ENCODE measurements at places on chromosomes 6 and 20.

- no peak for DNase-seq
Measured at GRCh38 chr6:101241442-101241841, 152.1 kb upstream of the GRIK2 start.

GRCh38 chr6:30744054-30744805, at the start of gene IER3:
TSS of gene IER3 (minus strand) at chr6:30744547. CDS start at chr6:30744518, 29 bp downstream.
- DNase-seq = no peak

GRCh38 chr6:23688650-23689049, 437.4 kb upstream of the NRSN1 start:
- DNase-seq = no peak

DNA sequence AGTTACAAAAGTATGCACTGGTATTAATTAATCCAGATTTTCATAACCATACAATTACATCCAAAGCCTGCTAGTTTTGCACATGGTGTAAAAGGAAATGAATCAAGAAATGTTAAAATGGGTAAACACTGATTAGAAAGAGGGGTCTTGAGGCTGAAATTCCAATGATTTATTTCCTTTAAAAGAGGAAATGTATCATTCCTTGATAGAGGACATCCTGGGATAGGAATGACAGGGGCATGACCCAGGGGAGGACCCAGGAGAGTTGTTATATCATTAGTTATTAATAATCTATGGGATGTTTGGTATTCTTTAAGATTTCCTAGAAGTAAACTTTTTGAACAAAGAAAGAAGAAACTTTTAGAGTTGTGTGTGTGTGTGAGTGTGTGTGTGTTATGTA, 18.2 kb downstream of the AK9 start:
- DNase-seq = no peak

DNA sequence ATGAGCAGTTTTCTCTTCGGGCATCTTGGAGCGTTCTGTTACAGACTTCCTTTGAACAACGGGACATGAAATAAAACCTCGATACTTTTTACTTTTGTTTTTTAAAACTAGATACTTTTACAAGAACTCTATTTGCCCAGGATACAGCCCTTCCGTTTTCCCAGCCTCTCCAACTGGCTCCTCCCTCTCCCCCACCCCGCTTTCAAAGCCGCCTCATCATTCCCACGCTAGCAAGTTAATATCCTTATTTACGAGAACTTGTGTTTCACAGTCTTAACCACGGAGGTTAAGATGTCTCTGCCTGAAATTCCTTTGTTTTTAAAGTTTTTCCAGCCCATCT, 241 bp upstream of the CFAP206 start:
- no peak for DNase-seq

- no peak for DNase-seq
Measured at GRCh38 chr6:144607998-144608735, 323.0 kb downstream of the UTRN start.

- DNase-seq = no peak
Measured at GRCh38 chr20:46117704-46118467, at the start of gene CD40. TSS of gene CD40 (plus strand) at chr20:46118314. CDS start at chr20:46118344, 30 bp downstream.

DNA sequence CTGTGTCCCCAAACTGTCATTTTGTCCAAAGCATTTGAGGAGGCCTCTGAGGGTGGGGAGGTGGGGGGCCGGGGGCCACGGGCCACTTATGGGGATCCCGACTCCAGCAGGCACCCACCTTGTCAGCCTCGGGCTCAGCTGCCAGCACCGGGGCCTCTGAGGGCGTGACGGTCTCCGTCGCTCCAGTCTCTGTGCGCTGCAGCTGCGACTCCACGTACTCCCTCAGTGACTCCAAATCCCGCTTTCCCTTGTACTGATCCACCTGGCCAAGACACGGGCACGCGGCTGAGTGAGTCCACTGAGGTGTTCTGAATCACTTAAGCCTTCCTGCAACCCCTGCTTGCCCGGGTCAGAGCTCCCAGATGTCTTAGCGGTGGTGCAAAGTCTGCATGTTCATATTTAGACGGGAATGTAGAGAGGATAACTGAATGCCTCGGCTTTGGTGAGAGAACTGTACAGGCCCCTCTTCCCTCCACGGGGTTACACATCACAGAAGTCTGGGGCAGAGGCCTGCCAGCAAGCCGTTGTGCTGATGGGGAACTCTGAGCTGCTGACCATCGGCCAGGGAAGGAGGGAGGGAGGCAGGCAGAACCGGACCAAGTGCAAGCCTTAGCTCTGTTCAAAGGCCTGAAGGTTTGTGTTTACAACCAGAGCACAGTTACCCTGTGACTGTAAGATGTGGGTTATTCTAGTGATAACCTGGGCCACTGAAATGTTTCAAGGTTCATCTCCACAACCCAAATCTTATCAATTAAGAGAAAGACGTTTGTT, 21.8 kb downstream of the TXNDC5 start:
- no peak for DNase-seq

GRCh38 chr20:20204256-20204655, 151.9 kb downstream of the CFAP61 start:
- DNase-seq = no peak

DNA sequence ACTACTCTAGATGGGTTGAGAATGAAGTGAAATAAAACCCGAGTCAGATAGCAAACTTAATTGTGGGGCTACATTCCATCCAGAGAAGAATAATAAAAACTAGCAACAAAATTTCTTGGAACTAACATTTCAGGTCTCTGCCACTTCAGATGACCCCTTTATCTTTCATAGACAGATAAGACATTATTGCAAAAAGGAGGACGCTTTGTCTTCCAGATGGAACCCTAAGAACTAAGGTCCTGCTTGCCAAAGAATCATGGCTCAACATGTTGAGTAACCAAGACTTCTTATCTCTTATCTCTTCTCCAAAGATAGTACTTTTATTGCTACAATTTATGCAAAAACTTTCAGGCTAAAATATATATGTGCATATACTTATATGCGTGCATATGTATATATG, 221.1 kb upstream of the PREP start:
- DNase-seq = no peak

DNA sequence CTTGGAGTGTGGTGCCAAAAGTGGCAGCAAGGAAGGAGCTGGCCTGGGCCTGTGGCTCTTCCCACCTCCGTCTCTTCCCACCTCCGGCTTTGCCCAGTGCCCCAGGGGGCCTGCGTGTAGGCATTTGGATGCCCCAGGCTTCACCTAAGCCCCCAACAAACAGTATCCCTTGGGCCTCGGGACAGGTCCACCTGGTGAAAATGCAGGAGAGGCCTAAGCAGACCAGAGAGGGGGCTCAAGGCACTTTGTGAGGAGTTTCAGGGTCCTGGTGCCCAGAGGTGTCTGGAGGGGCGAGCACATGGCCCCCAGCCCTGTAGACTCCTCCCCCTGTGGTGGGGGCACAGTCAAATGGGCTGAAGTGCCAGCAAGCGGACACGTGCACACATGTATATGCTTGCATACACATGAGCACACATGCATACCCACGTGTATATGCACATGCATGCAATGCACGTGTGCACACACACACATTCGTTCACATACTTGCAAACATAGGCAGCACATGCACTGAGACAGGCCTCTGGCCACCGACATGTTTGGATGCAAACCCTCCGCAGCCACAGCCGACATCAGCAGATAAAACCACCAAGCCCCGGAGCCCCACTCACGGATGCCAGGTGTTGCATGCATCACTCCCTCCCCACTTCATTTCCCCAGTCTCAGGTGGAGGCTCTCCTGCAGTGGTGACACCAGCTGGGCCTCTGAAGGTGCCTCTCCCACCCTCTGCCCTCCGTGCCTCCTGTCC, 124.5 kb downstream of the TAF4 start:
- no peak for DNase-seq

DNA sequence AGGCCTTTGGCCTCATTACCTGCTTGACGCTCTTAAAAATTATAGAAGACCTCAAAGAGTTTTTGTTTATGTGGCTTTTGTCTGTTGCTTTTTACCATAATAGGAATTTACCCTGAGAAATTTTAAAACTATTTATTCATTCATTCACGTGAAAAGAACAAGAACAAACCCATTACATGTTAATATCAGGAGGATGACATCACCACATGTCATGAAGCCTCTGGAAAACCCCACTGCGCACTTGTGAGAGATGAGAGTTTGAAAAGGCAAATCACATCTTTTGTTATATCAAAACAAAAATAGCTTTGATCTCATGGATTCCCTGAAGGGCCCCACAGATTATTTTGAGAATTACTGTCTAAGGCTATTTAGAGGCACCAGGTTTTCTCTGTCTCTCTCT, 61.3 kb upstream of the EYA2 start:
- DNase-seq = no peak

DNA sequence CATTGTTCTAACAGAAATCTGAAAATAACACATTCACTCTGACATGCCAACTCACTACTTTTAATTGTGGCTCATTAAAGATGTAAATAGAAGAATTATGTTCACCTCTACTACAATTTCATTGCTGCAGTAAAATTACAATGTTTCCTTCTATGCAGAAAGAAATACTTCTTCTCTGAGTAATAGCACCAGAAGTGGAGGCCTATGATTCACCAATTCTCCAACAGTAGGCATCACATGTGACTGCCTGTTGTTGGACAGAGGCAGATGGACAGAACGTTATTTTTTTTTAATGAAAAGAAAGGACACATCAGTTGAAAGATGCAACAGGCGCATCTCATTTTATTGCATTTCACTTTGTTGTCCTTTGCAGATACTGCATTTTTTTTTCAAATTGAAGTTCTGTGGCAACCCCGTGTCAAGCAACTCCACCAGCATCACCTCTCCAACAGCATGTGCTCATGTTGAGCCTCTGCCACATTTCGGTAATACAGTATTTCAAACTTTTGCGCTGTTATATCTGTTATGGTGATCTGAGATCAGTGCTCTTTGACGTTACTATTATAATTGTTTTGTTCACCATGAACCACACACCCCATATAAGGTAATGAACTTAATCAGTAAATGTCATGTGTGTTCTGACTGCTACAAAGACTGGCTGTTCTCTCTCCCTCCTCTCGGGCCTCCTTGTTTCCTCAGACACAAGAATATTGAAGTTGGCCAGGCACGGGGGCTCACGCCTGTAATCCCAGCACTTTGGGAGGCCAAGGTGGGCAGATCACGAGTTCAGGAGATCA, 121.4 kb downstream of the ATXN1 start:
- no peak for DNase-seq

DNA sequence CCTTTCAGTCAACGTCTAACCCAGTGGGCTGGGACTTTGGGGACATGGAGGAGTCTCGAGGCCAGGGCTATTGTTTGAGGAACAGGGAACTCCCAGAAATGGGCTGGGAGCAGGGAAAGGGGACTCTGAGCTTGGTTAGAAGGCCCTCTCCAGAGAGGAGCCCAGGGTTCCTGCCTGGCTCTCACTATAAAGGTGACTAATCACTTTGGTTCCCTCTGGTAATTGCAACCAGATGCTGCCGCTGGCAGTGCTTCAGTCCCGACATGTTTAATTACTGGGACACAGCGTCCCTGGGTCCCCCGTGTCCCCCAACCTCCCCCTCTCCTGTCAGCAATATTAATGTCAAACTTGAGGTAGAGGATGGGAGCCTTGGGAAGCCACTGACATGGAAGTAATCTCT, 5.0 kb upstream of the GDF5 start:
- DNase-seq = no peak

DNA sequence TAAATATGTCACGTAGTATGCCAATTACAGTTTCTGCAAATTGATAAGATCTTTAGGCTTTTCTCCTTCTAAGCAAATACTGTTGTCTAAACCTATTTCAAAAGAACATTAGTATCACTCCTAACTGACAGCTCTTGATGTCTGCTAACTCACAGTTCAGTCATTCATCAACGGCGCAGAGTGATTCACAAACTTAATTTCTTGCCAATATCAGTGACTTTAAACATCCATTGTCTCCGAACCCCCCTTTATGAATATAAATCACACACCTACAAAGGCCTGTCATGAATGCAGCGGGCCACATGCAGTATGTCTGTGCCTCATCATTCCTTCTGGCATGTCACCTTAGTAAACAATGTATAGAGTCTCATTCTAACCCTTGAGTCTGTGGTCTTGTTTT, 420.6 kb downstream of the CDC5L start:
- DNase-seq = no peak

DNA sequence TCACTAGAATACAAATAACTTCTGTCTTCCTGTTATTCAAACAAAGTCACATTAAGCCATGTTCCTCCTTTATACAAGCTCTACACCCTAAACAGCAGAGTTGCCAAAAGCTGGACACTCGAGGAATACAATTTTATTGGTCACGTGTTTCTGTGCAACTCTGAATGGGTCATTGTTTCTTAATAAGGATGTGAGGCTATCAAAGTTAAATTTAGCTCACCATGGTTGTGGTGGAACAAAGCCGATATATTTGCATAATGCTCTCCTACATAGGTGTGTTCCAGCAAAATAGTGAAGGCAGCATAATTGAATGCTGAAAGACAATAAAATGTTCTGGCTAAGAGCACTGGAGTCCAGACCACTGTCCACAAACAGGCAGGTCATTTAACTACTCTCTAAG, 36.9 kb upstream of the CD2AP start:
- DNase-seq = no peak

GRCh38 chr6:53793318-53794136, 1.3 kb upstream of the LRRC1 start:
- no peak for DNase-seq

GRCh38 chr20:4549711-4550259, 171.9 kb upstream of the PRND start:
- no peak for DNase-seq

- DNase-seq = no peak
Measured at GRCh38 chr20:57310821-57311514, 18.6 kb upstream of the SPO11 start.

- DNase-seq = no peak
Measured at GRCh38 chr20:63256954-63257353, 2.7 kb upstream of the NKAIN4 start.
